Fibroblast of villous mesenchyme (primary cell): ENCODE measurements at places on chromosomes 16 and 17. TPM values are rescaled to one million over a fixed set of nuclear protein-coding genes. Genes with fewer than 3 reads are reported as not detected.

Gene FNDC8
- total RNA-seq: not detected in 2 replicates

GRCh38 chr16:28823291-28823872 lies 583 bp downstream of the ATXN2L start:
- DNase-seq: no peak

Gene PRR15L
- total RNA-seq: not detected in 2 replicates

- DNase-seq: no peak
Observed at GRCh38 chr17:3994221-3994576, 30.0 kb upstream of the ATP2A3 start.

DNA sequence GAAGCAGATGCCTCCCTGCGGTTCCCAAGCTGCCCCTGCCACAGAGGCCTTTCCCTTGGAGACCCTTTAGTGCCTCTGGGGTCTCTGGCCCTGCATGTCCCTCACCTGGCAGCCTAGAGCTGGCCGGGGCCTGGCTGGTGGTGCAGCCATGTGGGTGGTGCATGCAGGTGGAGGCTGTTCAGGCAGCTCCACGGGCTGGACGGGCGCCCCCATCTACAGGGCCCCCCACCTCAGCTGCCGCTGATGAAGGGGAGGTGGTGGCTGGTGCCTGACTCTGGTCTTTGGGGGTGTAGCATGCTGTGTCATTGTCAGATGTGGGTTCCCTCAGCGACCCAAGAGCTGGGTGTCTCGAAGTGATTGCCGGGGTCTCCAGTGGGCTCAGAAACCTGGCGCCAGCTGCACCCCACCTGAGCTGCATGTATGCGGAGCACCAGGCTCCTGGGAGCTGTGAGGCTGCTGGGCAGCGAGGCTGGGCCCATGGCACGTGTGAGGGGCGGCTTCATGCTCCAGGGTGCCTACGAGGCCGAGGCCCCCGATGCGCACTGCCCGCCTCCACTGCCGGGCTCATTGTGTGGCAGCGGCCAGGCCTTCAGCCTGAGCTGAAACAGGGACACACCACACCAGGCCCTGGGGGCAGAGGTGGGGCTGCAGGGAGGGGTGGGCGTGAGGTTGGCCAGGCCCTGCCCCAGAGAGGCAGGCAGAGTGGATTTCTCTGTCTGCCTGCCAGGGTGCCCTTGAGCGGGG lies 57.0 kb downstream of the BAIAP2 start:
- DNase-seq: no peak

GRCh38 chr16:66399930-66400329 lies 27.2 kb upstream of the BEAN1 start:
- no peak for DNase-seq

Gene CNTNAP4
- total RNA-seq: not detected in 2 replicates

DNA sequence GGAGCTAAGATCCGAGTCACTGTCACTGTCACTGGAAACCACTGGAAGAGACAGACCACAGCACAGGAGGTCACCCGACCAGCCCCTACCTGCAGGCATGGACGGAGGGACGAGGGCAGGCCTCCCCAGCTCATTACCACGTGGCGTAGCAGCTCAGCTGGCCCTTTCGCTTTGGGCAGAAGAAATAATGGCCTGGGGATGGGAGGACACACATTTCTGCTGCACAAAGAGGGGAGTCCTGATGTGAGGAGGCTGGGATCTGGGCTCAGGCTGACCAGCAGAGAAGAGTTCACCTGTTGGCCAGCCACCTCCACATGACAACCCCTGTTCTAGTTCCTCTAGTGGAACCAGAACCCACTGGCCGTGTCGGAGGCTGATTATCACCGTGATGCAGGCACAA lies 38.2 kb upstream of the DOC2B start:
- no peak for DNase-seq

- DNase-seq: peak; percentile 92
Observed at GRCh38 chr17:65609749-65610148, 48.3 kb upstream of the AXIN2 start.

- DNase-seq: peak; percentile 86
Observed at GRCh38 chr16:48535831-48536613, 74.0 kb downstream of the N4BP1 start.

GRCh38 chr17:59372138-59372751 lies 40.8 kb downstream of the YPEL2 start:
- DNase-seq: peak; percentile 95

Gene CMTM4
- 20.7 and 22.5 TPM in 2 replicates for total RNA-seq

Gene PIMREG
- 18.1 and 18.4 TPM in 2 replicates for total RNA-seq

Gene TBX4
- not detected in 2 replicates for total RNA-seq
